RCC 7860 (cell line): ENCODE measurements at places on chromosomes 11 and 22.

GRCh38 chr11:10450462-10451425, 4.3 kb upstream of the AMPD3 start:
- no peak for DNase-seq

GRCh38 chr22:20242393-20243175, 25.5 kb downstream of the RTN4R start:
- no peak for DNase-seq

DNA sequence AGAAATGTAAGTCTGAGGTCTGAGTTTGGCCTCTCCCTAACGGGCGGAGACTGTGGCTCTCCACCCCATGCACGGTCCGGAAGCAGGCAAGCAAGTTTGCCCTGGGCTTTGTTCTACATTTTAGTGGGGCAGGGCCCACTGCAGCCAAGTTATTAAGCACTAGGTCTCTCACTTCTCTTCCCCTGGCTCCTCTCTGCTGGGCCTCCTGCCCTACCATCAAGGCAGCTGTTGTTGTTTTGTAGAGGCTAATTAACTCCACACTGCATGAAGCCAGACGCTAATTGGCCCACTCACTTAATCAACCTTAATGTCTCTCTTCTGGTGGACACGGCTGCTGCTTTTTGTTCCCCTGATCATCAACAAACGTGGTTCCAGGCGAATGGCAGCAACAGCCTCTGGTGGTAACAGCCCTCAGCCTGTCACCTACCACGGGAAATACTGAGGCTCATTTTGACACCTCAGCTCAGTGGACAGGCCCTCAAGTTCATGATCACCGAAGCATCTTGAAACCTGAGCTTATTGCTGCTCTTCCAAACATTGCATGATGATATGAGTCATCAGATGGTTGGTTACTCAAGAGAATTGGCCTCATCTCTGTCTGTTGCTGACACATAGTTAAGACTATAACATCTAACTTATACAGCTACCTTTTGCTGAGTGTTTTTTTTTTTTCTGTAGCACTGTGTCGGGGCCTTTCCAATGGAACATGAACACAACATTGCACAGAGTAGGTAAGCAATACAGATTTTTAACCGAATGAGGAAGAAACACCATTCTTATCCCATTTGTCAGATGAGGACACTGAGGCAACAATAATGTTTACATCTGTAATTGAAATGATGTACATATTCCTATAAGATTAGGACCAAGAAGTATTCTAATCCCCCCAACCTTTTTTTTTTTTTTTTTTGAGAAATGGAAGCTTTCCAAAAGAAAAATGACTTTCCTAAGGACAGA, 20.8 kb upstream of the LMO2 start:
- peak; percentile 56 for DNase-seq

DNA sequence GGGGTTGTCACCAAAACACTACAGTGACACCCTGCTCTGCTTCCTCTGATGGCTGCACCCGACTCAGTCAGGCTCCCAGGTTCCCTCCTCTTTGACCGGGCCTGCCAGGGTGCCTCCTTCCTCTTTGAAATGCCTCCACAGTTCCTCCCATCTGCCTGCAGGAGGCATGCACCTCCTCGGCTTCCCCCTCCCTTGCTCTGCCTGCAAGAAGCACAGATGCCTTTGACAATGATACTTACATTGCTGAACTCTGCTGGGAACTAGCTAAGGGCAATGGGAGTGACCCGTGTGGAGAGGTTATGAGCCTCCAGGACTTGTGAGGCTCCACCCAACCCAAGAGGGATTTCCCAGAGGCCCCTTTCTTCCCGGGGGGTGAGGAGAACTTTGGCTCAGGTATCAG, 674.1 kb downstream of the OPCML start:
- no peak for DNase-seq
